ENCODE measurements at places on chromosomes 3 and 15. TPM values are rescaled to one million over a fixed set of nuclear protein-coding genes. Genes with fewer than 3 reads are reported as not detected.

DNA sequence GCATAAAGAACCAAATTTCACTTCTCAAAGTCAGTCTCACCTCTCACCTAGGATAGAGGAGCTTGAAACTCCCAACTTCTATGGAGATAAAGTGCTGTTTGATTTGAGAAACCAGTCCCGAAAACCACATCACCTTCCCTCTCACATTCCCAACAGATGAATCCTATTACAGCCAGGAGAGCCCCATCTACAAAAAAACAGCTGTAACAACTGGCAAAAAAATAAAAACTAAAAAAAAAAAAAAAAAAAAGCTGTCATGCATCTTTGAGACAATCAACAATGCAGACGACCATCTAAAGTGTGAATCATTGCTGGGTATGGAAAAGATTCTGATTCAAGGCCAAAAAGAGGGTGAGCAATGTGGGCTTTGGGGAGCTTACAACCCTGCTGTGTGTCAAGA is 23.8 kb downstream of the HOMER2 start:
- DNase-seq, result no peak

- no peak for DNase-seq
These were observed 30.8 kb downstream of the SRP14 start for GRCh38 chr15:40008061-40008765.

DNA sequence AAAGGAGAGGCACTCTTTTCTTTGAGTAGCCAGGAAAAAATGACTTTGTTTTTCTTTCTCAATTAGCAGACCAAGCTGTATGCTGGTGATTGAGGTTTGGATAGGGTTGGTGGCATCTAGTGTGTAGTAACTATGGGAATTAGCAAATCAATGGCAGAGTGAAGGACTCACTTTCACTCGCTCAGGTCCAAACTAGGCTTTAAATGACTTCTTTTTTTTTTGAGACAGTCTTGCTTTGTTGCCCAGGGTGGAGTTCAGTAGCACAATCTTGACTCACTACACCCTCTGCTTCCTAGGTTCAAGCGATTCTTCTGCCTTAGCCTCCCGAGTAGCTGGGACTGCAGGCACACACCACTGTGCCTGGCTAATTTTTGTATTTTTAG is 35.9 kb downstream of the PRKCI start:
- no peak for DNase-seq

GRCh38 chr3:31462050-31462569 is 70.6 kb upstream of the STT3B start:
- DNase-seq, result no peak

- no peak for DNase-seq
These were observed 259.1 kb downstream of the OPA1 start for GRCh38 chr3:193851941-193852674.

- no peak for DNase-seq
These were observed 31.3 kb upstream of the CCDC54 start for GRCh38 chr3:107345822-107346405.

GRCh38 chr3:161430307-161430706 is 59.0 kb upstream of the SPTSSB start:
- no peak for DNase-seq

DNA sequence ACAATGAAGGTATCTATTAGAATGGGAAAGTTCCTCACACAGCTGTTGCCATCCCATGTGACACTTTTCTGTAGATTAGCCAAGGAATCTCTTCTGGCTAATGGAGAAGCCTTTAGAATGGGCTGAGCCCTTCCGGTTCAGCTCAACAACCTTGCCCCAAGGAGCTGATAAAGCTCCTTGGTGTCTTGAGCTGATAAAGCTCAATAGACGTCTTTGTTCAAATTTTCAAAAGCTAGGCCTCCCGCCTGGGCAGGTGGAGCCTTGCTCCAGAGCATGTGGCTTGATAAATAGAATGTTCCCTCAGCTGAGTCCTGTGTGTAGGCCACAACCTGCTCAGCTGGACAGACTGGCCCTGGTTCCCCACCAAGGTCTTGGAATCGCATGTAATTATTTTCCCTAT is 7.2 kb upstream of the BNIP2 start:
- no peak for DNase-seq

DNA sequence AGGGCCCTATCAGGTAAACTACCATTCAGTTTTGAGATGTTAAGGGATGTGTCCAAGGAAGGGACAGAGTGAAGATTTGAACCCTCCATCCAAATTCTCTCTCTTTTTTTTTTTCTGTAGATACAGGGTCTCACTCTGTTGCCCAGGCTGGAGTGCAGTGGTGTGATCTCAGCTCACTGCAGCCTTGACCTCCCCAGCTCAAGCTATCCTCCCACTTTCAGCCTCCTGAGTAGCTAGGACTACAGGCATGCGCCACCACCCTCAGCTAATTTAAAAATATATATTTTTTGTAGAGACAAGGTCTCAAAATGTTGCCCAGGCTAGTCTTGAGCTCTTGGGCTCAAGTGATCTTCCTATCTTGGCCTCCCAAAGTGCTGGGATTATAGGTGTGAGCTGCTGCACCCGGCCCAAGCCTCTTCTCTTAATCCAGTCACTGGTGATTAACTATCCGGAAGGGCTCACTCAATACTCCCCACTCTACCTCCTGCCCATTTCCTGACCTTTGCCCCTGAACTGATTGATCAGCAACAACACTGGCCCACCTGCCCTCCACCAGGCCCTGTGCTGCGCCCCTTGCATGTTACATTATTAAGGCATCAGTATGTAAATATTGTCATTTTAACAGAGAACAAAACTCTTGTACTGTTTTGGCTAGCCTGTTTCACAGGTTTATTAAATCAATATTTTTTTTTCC is 164.7 kb downstream of the CTNNB1 start:
- no peak for DNase-seq

- DNase-seq, result no peak
These were observed 6.6 kb downstream of the TM4SF4 start for GRCh38 chr3:149481056-149481455.

GRCh38 chr3:131717493-131717892 is 214.7 kb upstream of the MRPL3 start:
- DNase-seq, result no peak

- DNase-seq, result no peak
These were observed 71.3 kb upstream of the HES1 start for GRCh38 chr3:194064380-194065332.

GRCh38 chr15:37902126-37902525 is 32.3 kb upstream of the TMCO5A start:
- DNase-seq, result no peak

DNA sequence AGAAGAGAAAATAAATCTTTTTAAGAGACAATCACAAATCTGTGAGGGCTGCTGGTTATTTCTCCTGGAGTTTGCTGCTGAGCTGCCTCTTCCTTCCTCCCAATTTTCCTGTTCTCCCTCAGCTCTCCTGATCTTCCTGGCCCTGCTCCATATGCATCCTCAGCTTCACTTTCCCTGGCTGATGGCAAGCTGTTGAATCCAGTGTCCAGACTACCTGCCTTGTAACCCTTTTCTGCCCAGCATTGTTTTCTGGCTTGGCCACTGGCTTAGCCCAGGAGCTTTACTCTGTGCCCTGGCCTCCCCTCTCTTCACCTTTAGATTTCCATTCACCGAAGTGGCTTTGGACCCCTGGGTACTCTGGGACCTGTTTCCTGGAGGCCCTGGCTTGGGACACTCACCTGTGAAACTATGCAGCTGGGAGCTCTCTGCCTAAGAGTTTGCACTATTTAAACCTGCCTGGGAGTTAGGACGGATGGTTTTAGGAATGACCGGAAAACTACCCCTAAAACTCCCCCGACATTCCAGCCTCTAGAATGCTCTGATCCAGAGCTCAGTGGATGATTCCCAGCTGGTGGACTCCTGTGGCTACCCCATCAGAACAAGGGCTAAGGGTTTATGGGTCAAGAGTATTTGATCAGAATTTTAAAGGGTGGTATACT is 90.0 kb downstream of the RBPMS2 start:
- DNase-seq, result no peak

DNA sequence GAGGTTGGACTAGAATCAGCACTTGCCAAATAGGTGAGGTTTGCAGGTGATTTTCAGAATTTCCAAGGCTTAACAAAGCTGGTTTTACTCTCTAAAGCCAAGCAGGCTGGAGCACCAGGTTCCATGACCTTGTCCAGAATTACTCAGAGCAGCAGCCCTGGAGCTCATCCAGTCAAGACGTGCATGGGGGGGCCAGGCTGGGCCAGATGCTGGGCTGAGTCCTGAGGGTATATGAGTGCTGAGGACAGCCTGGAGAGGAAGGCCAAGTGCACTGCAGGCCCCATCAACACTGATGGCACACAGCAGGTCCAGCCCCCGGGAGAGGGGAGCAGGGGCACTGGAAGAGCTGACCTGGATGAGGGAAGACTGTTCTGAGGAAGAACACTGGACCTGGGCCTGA is 3.0 kb upstream of the TXNRD3 start:
- no peak for DNase-seq

DNA sequence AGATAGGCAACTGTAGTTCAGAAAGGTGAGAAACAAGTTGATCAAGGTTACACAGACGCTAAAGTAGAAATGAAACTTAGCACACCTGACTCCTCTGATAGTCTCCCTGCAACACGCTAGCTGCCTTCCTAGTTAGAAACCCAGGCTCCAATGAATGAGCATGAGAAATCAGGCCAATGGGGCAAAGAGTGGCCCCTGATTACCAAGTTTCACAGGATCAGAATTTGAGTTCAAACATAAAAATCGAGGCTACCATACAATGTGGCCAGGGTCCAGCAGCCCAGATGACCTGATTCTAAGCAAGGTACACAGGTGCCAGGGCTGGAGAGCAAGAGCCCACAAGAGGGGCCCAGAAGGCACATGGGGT is 7.7 kb downstream of the PLD1 start:
- no peak for DNase-seq

GRCh38 chr3:142818651-142819050 is 70.2 kb downstream of the PCOLCE2 start:
- DNase-seq, result no peak

DNA sequence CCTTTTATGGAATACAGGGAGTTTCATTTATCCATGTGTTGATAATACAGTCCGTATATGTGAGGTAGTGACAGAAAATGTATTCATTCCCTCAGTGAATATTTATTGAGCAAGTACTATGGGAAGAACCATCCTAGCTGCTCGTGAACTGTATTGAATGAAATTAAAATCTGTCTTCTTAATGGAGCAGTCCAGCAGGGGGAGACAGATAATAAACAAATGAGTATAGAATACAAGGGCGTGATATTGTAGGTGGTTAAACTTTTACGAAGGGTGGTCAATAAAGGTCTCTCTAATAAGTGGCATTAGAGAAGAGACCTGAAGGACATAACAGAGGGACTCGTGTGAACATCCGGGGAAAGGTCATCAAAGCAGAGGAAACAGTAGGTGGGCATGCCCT is 62.7 kb upstream of the OSTN start:
- DNase-seq, result no peak

DNA sequence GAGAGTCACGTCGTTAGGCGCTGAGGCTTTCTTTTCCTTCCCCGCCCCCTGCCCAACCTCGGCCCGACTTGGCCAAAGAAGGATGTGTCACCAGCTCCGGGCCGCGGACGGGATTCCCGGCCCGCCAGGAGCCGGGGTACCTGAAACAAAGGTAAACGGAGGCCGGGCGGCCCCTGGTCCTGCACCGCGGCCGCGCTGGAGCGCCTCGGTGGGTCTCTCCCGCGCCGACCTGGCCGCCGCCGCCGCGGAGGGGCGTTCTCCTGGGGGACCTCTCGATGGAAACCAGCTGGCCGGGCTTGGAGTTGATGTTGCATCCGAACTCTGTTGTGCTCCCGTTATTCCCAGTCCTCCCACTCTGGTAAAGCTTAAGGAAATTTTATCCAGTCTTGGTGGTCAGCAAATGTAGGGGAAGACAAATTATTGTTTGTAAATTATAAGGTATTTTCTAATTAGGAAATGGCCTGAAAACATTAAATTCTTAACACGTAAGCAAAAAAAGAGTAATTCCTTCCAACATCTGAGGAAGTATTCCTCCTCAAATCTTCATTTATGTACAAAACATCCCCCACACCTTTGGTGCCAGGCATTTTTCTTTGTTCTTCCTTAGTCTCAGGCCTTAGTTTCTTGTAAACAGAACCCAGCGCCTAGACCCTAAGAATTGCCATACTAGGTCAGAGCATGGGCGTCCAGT is 888 bp downstream of the PPP2R3A start:
- no peak for DNase-seq

- no peak for DNase-seq
These were observed 8.0 kb downstream of the CEP152 start for GRCh38 chr15:48802867-48803266.

DNA sequence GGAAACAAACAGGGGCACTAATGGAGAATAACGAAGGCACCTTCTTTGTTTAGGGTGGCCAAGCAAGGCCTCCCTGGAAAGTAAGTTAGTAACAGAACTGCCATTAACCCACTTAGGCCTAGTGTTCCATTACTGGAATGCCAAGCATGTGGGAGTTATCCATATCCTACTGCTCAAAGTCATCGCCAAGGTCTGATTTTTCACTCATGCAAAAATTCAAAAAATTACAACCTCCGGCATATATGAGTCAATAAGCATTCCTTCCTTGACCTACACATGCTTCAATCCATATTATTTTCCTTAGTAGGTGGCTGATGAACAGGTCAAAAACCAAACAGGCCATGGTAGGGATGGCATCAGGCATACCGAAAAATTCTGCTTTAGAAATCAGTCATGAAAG is 1097.2 kb downstream of the FHIT start:
- DNase-seq, result no peak

DNA sequence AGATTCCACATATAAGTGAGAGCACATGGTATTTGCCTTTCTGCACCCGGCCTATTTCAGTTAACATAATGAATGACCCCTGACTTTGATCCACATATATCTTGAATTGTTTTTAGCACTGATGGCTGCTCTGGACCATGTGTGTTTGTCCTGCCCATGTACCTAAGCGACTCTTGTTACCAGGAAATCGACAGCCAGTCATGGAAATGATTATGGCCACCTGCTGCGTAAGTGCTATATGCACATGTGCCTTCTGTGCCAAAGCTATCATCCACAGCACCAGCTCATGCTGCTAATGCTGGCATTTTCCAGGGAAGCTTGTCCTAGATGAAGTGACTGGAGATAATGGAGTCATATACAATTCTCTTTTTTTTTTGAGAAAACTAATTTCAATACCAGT is 103.7 kb downstream of the PEX5L start:
- no peak for DNase-seq

DNA sequence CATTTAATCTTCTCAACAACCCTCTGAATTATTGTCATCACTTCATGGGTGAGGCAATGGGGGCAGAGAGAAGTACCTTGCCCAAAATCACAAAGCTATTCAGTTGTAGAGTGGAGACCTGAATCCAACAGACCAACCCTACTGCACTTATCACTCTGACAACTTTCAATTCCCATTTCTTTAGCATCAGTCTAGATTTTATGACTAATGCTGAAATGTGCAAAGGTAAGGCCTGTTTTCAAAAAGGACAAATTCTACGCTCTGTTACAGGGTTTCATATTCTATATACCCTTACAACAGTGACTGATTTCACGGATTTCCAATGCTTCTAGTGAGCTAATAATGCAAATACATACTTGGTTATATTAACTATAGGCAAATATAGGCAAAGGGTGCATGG is 286.0 kb downstream of the ADAMTS17 start:
- DNase-seq, result no peak

GRCh38 chr3:86954226-86954625 is 36.7 kb downstream of the VGLL3 start:
- no peak for DNase-seq

Gene CCDC13
- 1.5 TPM for total RNA-seq

Gene UCN2
- 0.24 TPM for total RNA-seq

Gene AP3B2
- total RNA-seq, result not detected

Gene CD86
- not detected for total RNA-seq

Gene IL17RB
- not detected for total RNA-seq

Gene KNL1
- total RNA-seq, result 4.2 TPM

Gene PAK6
- total RNA-seq, result not detected

Gene IQCH
- 1.1 TPM for total RNA-seq

Gene PPARG
- total RNA-seq, result 6.6 TPM

Gene BSN
- total RNA-seq, result 0.10 TPM

Gene DGKG
- total RNA-seq, result 4.4 TPM

Gene ZMYND10
- 0.12 TPM for total RNA-seq

Gene CPLX3
- not detected for total RNA-seq
